ENCODE measurements at places on chromosomes 3 and 15.

GRCh38 chr15:82114660-82115059, 68.8 kb upstream of the MEX3B start:
- no peak for DNase-seq

DNA sequence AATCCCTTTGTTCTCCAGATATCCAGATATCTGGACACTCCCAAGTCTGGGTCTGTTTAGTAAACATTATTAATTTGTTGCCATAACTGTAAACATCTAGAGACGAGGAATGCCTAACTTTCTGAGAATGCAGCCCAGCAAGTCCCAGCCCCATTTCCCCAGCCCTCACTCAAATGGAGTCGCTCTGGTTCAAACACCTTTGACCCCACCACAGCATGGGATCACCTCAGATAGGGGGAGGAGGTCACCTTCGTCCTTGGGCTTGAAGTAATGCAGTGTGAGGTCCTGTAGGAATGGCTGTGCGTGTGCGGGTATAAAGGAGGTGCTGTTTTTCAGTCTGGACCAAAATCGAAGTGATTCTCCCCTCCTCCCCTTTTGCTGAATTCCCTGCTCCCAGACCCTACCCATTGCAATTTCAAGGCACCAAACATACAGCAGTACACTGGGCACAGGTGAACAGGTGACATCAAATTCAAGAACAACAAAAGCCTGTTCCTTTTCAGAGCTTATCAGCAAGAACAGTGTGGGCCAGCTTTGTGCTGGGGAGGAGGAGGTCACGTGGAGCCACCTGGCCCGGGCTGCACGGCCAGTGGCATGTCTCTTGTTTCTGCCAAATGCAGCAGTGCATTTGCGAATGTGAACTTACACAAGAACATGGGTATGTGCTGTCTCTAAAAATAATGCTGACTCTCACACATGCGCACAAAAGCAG, 57.5 kb upstream of the TRPM1 start:
- no peak for DNase-seq

DNA sequence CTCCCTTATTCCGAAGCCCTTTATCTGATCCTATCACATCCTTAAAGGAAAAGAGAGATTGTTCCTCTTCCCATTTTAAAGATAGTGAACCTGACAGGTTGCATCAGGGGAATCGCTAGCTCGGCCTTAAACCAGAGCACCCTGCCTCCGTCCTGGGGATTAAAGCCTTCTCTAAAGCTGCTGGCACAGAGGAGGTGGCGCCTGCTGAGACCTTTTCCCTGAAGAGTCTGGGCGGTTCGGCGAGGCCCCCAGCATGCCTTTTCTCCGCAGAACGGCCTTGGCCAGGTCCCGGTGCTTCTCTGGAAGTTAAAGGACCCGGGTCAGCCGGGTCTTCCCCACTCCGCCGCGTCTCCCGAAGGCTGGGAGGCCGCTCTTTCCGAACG, 593 bp downstream of the FAM219B start:
- no peak for DNase-seq

DNA sequence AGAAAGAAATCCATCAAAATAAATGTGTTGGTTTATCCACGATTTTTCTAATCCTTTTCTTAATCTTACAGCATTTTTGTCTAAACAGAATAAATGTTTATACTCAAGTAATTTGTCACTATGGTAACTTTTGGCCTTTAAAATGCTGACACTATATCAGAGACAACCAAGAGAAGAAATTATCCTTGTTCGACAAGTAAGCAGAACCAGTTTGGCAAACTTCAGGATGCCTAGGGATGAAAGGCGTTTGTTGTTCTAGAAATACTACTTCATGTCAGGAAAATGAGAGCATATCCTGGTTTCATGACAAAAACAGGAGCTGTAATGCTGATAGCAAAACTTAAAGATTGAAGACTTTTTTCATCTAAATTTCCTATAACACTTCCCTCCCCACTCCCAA, 308.0 kb upstream of the ATP11B start:
- no peak for DNase-seq

DNA sequence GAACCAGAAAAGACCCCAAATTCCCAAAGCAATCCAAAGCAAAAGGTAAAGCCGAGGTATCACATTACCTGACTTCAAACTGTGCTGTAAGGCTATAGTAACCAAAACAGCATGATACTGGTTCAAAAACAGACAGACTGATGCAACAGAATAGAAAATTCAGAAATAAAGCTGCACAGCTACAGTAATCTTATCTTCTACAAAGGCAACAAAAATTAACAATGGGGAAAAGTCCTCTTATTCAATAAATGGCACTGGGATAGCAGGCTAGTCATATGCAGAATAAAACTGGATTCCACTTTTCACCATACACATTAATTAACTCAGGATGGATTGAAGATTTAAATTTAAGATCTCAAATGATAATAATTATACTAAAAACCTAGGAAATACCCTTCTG, 392.6 kb upstream of the CBLB start:
- no peak for DNase-seq

- DNase-seq: no peak
Measured at GRCh38 chr3:187971629-187972028, 182.3 kb upstream of the LPP start.

DNA sequence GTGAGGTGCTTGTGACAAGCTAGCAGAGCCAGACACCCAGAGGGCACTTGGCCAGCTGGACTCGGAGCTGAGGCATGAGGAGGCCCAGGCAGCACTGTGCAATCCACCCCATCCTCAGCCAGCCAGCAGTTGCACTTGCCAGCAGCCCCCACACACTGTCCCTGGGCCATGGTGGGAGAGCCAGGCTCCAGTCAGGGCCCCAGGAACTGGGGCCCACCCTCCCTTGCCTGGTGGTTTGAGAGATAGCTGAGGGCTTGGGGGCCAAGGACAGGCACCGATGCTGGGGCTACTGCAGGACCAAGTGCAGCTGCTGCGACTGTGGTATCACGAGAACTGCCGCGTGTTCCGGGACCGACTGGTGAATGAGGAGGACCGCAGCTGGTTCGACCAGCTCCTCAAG, 63.5 kb downstream of the DNAH1 start:
- DNase-seq: no peak

DNA sequence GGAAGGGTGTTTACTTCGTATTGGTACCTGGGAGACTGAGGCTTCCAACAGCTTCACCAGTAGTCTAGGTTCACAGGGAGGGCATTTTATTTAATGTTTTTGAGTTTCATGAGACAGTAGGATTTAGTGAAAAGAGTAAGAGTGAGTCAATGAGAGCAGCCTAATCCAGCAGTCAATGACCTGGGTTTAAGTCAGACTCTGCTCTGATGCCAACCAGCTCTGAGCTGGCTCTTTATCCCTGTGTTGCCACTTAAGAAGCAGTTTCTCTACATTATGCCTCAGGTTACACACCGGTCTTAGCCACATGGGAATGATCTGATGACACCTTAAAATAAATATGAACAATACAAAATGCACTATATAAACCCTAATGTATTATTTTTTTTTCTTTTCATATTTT, 59.4 kb upstream of the KCNMB2 start:
- no peak for DNase-seq

DNA sequence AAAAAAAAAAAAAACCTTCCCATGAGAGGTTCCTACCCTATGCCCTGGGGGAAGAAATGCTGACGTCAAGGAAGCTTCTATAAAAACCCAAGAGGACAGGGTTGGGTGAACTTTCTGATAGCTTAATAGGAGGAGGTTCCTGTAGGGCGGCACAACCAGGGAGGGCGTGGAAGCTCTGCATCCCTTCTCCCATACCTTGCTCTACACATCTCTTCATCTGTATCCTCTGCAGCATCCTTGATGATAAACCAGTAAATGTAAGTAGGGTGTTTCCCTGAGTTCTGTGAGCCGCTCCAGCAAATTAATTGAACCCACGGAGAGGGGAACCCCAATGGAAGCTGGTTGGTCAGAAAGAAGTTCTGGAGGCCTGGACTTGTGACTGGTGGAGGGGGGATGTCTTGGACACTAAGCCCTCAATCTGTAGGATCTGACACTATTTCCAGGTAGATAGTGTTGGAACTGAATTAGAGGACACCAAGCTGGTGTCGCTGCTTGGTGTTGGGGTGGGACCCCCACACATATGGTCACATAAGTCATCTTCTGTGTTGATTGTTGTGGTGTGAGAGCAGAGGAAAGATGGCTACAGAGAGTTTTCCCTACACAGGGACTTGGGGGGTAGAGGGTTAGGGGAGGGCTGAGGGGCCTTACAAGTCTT, 91.5 kb downstream of the ST6GAL1 start:
- DNase-seq: no peak

GRCh38 chr3:71201939-71202338, 381.6 kb downstream of the FOXP1 start:
- no peak for DNase-seq

DNA sequence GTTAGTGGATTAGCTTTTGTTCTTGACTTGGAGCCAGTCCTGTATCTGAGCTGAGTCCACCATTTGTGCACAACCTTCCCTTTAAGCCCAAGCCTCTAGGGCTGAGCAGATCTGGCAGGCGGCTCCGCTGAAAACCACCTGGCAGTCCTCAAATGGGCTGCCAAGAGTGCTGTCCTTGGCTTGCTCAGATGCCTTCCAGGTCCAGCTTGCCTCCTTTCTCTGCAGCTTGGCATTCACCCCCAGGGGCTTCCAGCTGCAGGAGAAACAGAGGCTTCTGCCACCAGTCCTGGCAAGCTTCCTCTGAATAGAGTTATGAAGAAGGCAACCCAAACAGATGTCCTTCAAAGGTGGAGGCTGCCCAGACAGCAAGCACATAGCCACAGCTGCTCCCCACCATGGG, 96.7 kb downstream of the LRTM1 start:
- DNase-seq: no peak

- no peak for DNase-seq
Measured at GRCh38 chr3:136728918-136729317, 23.3 kb downstream of the STAG1 start.

GRCh38 chr3:124227150-124227630, 235.3 kb upstream of the ROPN1 start:
- DNase-seq: no peak

DNA sequence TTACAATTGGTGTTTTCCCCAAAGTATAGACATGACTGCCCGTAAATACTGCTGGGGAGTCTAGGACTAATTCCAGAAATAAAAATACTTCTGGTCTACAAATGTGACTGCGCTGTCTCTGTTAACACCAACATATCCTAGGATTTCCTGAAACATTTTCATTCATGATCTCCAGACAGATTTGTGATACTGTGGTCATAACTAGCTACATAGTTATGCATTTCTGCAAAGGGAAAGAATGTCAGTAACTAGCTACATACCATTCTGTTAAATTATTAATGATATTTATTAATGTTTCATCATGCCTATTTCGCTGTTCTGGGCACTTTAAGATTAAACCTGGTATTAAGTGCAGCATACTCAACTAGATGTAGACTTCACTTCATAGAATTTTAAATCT, 33.3 kb downstream of the SETD5 start:
- DNase-seq: no peak

GRCh38 chr3:123447416-123447748, 1.5 kb downstream of the ADCY5 start:
- DNase-seq: no peak

DNA sequence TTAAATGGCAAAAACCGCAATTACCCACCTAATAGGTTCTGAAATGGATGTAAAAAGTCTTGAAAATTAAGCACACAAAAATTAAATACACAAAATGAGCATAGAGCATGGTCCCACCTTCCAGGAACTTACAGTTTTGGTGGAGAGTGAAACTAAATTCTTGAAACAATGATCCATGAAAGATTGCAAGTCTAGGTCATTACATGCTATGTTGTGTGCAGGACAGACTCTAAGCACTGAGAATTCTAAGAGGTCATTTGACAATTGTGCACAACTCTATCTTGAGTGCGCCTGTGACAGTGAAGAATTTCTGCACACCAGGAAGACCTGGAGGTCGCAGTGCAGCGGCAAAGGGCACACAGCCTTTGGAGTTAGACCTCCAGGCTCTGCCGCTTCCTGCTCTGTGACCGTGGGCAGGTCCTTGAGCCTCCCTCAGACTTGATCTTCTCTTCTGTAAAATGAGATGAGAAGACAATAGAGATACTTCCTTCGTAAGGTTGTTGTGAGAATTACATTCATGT, 153.3 kb upstream of the TPM1 start:
- no peak for DNase-seq

Data from activated T-helper 1 cell treated with anti-CD3 and anti-CD28 coated beads, Interleukin-2, amount 50 U/mL, for 16 hours (primary cell).